Vagina (tissue), 2 donors: ENCODE measurements at places on chromosomes 4 and X.

- no peak for DNase-seq
These were observed 893 bp upstream of the GAB3 start for GRCh38 chrX:154751669-154752271.

- no peak for DNase-seq
These were observed 887.3 kb upstream of the DIAPH2 start for GRCh38 chrX:95797344-95797743.

DNA sequence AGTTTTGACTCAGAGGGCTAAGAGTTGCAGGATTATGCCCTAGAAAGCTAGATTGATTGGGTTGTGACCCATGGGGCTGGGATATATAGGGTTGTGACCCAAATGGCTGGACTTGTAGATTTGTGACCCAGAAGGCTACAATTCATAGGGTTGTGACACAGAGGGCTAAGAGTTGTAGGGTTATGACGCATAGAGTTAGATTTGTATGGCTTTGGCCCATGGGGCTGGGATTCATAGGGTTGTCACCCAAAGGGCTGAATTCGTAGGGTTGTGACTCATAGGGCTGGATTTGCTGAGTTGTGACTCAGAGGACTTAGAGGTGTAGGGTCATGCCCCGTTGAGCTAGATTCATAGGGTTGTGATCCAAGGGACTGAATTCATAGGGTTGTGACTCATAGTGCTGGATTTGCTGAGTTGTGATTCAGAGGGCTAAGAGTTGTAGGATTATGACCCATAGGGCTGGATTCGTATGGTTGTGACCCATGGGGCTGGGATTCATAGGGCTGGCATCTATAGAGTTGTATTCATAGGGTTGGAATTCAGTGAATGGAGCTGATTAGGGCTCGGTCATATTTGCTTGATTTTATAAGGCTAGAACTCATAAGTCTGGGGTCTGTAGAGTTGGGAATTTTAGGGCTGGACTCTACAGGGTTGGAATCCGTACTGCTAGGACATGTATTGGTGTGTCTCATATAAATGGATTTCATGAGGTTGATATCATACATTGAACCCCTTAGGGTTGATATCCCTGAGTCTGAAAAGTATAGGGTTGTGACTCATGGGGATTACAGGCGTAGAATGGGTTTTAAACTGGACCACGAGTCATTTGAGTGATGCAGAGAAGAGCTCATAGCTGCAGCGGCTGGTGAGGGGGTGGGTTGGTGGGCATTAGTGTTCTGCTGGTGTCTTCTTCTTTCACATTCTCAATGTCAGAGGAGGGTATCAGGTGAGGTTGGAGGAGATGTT is 125.7 kb downstream of the CRLF2 start:
- DNase-seq: no peak

DNA sequence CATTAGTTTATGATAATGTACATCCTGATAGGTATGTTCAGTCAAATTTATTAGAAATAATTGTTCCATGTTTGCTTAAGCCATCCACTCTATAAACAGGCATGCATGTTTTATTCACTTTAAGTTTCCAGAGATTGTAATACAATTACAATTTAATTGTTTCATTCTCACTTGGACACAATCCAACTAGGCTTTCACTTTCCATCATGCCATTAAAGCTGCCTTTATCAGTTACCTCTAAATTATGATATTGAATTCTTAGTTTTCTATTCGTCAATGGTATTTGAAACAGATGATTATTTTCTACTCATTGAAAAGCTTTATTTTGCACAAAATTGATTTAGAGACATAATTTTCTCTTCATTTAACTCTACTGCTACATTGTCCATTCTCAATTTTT is 1196.3 kb downstream of the RAPGEF2 start:
- no peak for DNase-seq

DNA sequence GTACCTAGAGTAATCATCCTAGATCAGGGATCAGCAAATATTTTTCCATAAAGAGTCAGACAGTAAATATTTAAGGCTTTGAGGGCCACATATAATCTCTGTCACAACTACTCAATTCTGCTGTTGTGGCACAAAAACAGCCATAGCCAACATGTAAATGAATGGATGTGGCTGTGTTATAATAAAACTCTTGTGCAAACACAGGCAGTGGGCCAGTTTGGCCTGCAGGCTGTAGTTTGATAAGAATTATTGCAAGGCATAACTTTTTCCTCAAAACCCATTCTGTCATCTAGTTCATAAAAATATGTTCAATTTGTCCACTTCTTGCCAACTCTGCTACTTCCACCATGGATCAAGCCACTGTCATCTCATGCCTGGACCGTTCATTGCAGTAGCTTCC is 39.4 kb upstream of the SHROOM4 start:
- DNase-seq: no peak

DNA sequence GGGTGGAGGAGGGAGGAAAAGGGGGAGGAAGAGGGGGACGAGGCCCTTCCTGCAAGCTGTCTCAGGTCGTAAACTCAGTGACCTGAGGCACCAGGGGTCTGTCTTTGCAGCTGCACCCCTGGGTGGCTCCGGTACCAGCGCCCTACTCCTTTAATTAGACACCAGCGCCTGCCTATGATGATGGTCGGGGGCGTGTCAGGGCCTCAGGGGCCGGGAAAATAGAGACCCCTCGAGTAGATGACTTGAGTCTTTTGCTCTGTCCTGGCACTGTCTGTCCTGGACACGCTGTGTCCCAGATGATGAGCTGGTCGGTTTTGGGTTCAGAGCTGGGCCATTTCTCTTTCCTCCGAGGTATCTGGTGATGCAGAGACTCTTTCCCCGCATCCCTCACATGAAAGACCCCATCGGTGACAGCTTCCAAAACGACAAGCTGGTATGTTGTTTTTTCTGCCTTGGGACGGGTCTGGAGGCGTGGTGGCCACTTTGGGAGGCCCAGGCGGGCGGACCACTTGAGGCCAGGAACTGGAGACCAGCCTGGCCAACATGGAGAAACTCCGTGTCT is 11.2 kb downstream of the SLC25A6 start:
- no peak for DNase-seq

DNA sequence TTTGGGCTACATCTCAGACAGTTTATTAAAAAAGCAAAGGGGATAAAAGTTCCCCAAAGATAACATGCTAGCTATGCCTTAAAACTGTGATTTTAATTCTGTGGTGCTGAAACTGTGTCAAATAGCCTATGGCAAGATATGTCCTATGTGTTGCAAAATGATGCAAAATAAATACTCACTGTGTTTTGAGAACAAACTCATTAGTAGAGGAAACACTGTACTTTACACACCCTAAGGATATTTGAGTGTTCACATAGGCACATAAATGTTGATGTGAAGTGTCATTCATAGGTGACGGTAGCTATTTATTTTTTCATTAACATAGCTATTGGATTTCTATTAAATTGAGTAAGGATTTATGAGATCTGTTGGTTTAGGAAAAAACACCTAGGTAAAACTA is 351.9 kb downstream of the FAT4 start:
- DNase-seq: no peak
